Hematopoietic multipotent progenitor cell treated with erythropoietin and hydrocortisone succinate and interleukin-3 and kit ligand, for 8 days (in vitro differentiated cells): ENCODE measurements at places on chromosomes 4 and X.

GRCh38 chrX:105323928-105324327, 103.4 kb upstream of the TEX13A start:
- DNase-seq = no peak

DNA sequence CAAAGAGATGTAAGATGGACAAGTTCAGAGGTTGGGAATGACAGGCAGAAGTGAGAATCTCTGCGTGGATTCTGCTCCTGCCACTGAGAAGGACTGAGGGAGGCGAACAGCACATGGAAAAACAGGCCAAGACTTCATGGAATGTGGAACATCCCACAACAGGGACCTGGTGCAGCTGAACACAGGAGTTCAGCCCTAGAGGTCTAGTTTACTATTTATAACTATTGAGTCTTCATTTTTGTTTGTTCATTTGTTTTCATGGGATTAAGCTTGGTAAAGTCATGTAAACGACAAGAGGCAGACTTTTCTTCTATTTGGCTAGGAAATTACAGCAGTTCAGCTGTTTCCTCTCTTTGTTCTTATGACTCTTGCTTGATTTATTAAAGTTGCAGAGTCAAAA, 234.5 kb downstream of the MAML3 start:
- no peak for DNase-seq

- DNase-seq = peak; percentile 55
Measured at GRCh38 chrX:45801554-45801953, 600.9 kb upstream of the DIPK2B start.

DNA sequence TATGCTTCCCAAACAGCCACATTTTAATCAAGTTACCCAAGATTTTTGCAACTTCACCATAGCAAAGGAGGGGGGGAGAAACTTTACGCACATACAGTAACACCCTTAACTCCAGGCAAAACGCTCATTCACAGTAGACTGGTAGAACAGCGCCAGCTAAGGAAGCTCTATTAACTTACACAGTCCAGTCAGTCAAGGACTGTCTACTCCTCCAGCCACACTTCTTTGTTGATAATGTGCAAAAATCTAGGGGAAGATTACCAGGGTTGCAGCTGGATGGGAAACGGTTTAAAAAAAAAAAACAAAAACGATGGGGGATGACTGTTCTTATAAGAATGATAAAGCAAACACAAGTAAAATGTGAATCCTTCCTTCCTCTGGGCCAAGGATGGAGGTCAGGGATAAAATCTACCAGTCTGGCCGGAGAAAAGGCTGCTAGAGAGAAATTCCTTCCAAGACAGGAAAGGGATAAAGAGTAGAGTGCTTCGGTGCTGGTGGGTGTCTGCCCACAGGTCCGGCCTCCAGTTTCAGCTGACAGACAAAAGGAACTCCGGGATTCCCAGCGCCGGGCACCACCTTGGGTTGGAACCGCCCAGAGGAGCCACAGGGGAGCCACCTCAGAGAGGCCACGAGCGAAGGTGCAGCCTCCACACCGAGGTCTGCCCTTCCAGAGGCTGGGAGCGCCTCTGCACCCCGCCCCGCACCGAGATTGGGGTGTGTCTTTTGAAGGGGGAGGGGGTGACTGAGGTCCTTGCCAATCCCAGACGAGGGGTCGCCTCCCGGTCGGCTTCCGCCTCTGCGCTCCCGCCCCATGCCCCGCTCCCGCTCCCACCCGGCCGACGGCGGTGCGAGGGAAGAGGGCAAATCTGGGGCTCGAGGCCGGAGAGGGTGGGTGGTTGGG, 811 bp downstream of the ANKRD50 start:
- peak; percentile 79 for DNase-seq

DNA sequence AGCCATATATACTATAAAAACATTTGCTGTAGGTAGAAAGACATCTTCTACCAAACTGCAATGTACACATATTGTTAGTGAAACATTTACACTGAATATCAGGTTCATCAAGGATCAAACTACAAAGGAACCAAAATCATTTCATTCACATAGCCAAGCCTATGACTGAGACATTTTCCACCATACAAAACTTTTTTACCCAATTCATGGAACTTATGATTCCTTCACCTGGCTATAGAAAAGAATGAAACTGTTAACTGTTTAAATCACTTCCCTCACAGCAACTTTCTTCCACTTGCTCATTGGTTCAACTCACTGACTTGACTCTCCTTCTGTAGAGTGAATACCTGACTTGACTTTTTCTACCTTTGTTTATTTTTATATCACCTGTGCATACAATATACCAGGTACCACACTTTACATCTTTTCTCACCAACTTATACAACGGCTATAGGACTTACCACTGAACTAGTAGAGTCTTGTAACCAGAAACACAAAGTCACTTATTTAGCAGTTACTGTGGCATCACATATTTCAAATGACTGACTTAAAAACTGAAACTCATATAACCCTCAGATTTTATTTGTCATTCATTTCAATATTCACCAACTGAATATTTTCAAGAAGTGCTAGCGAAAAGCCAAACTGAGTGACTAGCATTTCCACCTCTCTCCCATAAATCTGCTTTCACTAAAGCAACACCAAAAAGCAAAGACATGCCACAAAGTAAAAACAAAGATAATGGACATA, 30.9 kb downstream of the CAMK2D start:
- DNase-seq = no peak

DNA sequence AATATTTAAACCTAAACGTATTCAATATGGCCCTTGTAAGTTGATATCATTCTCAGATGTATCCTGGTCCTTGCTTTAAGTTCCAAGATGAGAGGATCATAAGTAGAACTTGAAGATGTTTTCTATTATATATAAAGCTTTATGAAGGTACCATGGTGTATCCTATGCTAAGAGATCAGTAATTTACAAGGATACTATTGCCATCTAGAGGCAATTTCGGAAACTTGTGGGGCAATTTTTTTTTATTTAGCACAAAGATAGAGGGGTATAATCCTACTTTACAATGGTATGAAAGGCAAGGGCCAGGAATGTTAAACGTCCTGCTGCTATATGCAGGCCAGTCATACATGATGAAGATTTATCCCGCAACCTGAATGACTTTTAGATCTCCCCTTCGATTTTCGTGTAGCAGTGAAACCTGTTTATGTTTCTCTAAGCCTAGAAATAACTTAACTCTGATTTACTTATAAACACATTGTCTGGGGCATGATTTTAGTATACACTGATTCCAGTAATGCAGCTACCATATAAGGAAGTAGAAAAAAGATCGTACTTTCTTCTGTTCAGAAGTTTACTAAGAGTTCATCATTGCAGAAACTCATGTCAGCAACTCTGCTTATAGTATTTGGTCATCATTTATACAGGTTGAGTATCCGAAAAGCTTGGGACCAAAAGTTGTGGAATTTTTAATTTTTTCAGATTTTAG, 2.6 kb downstream of the SLC25A31 start:
- DNase-seq = peak; percentile 67

GRCh38 chr4:128818442-128818841, 8.9 kb downstream of the JADE1 start:
- no peak for DNase-seq

GRCh38 chrX:136856551-136856950, 24.0 kb downstream of the RBMX start:
- DNase-seq = no peak

DNA sequence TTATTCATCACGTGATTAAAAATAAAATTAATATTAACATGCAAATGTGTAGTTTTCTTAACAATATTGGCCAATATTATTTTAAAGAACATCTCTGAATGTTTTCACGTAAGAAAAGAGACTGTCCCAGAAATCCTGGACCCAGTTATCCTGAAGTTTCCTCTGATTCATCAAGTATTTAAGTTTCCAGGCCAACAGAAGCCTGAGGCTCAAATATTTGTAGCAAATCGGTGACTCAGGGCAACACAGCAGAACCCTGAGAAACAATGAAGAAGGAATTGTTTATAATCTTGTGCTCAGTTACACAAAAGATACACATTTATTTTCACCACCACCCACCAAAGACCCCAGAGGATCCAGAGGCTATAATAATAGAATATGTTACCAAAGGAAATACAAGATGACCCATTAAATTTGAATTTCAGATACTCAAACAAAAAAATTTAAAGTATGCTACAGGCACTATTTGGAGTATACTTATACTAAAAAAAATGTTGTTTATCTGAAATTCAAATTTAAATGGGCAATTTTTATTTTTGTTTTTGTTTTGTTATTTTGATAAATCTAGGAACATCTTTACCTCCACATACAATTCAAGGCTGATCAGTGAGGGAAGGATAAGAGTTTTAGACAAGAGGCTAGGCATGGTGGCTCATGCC, 33.9 kb upstream of the SLC7A11 start:
- DNase-seq = no peak

DNA sequence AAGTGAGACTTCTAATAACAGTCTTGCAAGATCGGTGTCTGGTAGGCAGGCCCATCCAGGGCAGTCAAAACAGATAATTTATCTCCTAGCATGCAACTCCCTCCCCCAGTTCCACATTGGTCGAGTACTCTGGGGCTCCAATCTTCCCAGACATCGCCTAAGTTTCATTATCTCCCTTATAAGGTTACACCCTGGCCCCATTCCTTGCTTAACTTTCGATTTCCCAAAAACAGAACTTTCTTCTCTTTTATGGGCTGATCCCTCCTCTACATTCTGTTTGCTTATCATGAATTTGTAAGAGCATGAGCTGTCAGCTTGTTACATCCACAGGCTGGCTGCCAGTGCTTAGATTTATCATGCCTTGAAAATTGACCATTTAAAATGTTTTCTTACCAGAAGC, 471.3 kb downstream of the TECRL start:
- DNase-seq = no peak

DNA sequence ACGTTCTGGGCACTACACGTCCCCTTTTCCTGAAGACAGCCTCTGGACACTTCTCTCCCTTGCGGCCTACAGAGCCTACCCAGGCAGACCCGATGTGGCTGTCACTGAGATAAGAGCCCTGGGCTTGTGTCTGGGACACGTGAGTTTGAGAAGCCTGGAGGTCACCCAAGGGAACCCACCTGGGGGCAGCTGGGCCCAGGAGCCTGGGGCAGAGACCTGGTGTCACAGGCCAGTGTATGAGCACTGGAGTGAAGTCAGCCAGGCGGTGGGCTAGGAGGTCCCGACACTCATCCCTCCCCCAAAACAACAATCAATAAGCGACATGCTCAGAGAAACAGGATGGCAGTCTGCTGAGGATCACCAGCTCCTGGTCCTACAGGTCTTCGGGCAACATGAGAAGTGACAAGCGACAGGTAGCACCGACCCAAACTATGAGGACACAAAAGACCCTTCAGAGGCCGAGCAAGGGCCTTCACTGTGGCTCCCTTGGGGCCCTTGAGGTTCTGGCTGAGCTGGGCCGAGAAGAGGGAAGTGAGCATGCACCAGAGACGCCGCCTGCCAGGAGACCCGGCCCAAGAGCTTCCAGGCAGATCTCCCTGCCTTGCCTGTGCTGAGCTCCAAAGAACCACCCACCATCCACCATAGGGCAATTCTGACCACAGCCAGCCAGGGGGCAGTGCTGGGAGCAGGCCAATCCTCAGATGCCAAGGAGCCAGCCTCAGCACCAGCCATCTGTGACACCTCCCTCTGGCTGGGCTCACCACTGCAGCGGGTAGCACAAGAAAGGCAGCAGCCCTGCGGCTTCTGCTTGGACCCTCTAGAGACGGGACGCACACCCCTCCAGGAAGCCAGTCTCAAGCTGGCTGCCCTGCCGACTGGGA, 11.0 kb upstream of the DUSP9 start:
- DNase-seq = peak; percentile 47

DNA sequence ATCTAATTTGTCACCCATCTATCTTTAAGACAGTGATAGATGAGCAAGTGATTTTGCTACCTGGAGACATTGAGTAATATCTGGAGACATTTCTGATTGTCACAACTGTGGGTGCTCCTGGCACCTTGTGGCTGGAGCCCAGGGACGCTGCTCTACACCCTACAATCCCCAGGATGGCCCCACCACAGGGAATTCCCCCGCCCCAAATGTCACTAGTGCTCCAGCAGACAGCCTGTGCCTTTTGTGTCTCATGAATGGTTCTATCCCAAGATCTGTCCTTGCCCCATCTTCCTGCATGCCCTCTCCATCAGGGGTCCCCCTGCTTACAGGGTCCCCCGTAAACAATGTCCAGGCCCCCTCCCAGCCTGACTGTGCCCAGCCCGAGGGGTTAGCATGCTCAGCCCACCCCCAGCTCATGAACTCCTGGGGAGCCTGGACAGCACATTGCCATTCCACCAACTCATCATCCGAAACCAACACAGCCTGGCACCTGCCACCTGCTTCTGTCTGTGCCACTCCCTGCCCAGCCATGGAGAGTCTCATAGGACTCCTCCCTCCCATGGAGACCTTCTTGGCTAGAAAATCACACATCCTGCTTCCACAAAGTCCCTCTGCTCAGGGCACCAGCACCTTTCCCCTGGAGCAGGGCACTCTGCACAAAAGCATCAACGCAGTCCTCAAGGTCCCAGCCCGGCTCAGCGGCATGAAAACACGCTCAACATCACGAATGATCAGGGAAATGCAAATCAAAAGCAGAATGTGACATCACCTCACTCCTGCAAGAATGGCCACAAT, 5.7 kb downstream of the P2RY8 start:
- no peak for DNase-seq

DNA sequence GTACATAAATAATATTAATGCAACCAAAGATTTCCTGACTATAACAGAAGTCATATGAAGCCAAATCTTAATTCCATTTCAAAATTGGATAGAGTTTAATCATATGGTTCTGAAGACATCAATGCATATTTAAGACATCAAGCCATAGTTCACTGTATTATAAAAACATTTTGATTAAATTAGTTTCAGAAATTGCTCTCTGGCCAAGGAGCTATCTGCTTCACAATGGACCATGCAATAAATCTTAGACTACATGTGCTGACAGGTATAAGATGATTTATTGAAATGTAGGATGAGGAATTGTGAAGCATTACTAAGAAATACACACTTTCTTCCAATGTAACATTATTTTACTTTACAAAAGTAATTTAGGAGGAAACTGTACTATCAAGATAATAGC, 81.6 kb downstream of the MID1 start:
- DNase-seq = no peak

- DNase-seq = no peak
Measured at GRCh38 chr4:96742332-96743014, 902.6 kb downstream of the PDHA2 start.

DNA sequence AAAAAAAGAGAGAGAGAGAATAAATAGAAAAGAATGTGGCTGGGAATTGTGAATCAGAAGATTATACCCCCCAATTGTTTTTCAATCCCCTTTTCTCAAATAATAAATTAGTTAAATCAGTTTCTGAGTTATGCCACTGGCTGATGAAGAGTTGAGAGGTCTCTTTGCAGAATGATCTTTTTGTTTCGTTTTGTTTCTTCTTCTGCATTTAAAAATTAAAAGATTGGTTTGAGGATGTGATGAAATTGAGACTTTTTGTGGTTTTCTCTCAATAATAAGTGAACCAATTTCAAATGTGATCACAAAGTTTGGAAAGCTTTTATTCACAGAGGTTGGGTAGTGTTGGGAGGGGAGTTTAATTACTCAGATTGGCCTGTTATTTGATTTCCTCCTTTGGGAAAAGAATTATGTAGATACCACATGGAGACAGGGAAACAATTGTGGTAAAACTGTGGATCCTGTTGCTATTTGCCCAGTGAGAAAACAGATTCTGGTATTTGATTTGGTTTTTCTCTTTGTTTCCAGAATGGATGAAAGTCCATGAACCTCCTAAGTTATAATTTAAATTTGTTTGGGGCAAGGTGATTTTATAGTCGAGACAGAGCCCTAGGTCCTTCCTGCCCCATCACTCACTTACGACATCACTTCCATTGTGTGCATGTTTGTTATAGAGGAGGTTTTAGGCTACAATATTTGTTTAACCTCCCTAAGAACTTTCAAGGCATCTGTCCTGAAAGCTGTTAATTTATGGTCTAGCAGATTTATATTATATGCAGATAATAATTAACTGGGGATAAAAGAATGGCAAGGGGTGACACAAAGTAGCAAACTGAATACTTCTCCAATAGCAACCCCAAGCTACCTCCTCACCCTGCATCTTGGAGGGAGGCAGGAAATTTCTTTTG, 92.0 kb upstream of the BMPR1B start:
- DNase-seq = no peak
